ENCODE measurements at places on chromosomes 2 and 18.

DNA sequence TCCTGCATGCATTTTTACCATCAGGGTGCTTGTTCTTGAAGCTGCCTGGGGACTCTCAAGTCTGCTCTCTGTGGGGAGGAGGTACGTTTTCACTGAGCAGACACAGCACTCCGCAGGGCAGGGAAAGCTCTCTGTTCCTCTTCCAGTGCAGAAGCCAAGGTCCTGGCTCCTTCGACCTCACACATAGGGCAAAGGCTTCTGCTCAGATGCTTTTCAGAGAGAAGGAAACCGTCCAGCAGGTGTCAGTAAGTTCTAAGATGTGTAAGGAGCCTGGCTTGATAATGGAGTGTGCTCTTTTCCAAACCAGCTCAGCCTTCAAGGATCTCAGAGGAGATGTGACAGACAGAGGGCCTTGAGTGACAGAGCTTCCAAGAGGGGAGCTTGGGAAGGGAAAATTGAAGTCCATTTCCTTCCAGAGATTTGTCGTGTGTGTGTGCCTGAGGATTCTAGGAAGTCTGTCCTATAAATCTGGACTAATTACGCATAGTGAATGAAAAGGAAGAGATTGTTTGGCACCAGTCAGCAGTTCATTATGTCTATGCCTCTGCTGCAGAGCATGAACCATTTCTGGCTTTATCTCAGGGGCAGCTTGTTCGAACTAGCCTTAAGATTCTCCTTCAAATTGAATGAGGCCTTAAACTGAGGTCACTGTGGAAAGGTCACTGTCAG is 67.3 kb upstream of the UPP2 start:
- peak; percentile 67 for DNase-seq

- DNase-seq = no peak
Observed at GRCh38 chr2:120988700-120989511, 253.2 kb downstream of the GLI2 start.

GRCh38 chr2:235365743-235366142 is 128.1 kb upstream of the AGAP1 start:
- DNase-seq = no peak

- DNase-seq = no peak
Observed at GRCh38 chr18:33051407-33051806, 278.6 kb upstream of the KLHL14 start.

GRCh38 chr2:27798948-27799645 is 27.6 kb downstream of the MRPL33 start:
- DNase-seq = peak; percentile 68

Measured in iPS DF 19.7 (cell line).